ENCODE measurements at places on chromosomes 6 and 20. TPM values are rescaled to one million over a fixed set of nuclear protein-coding genes. Genes with fewer than 3 reads are reported as not detected.
A peak's percentile ranks its signal among the peaks of the same experiment; 100 is the strongest.

LTB gene
- not detected for total RNA-seq

CDH22 gene
- 1.3 TPM for total RNA-seq

DNA sequence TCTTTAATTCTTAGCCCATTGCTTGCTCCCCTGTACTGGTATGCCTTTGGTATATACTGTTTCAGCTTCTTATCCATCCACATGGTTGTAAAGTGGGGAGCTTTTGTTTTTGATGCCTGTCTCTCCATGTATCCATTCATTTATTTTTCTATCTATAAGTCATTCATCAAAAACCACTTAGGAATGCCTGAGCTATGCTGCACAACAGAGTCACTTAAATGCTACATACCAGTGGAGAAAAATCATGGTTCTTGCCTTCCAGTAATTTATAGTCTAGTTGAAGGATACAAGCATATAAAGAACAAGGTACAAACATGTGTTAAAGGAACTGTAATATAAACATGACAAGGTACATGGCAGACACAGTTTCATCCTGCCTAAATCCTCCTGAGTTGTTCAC, 347.3 kb downstream of the NRN1 start:
- DNase-seq: no peak

SLC22A23 gene
- total RNA-seq: 72.7 TPM

- DNase-seq: no peak
These were observed 3.7 kb downstream of the PIM1 start for GRCh38 chr6:37173493-37174195.

DNA sequence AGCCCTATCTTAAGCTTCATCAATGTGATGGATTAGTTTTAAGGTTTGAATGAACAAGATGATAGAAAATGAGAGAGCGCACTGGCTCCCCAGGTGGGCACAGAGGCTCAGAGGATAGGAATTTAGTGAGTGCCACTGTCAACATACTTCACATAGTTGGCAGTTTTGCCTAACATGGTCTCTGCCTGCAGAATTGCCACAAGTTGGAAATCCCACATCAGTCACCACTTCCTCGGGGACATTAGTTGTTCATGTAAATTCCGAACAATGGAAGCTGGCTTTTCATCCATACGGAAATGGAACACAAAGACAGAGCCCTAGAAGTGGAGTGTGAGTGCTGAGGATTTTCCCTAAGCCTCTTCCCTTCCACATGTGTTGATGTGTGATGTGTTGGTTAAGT, 123.9 kb upstream of the PHACTR1 start:
- no peak for DNase-seq

PROKR2 gene
- total RNA-seq: not detected

GRCh38 chr20:64106435-64106961, 867 bp downstream of the NPBWR2 start:
- DNase-seq: no peak

APOBEC2 gene
- total RNA-seq: not detected

- DNase-seq: no peak
These were observed 363.8 kb upstream of the SULF2 start for GRCh38 chr20:48148916-48149672.

GRCh38 chr6:156727715-156728385, 49.3 kb upstream of the ARID1B start:
- no peak for DNase-seq

DNA sequence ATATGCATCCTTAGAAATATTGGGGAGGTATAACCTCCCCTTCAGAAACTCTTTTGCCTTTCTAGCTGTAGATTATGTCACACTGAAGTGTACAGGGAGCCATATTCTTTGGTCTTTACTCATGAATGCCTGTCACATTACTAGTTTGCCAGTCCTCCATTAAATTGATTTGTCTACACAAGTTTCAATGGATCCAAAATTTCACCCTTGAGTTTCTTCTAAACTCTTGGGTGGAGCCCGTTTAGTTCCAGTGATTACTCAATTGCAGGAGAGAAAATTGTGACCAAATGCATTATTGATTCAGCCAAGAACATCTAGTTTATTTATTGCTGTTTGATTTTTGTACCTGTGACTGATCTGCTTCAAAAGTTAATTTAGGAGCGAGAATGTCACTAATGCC, 60.4 kb upstream of the TFB1M start:
- no peak for DNase-seq

FAM110A gene
- 7.2 TPM for total RNA-seq

LGSN gene
- not detected for total RNA-seq

DNA sequence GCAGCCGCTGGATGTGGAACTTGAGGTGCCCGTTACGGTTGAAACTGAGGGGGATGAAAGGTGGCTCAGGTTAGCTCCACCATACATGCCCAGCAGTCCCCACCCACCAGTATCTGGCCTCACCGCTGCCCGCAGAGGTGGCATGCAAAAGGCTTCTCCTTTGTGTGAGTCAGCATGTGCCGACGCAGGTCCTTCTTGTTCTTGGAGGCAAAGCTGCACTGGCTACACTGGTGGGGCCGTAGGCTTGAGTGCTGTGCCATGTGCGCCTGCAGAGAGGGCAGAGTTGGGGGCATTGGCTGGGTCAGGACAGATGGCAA, 15.8 kb downstream of the PCIF1 start:
- DNase-seq: no peak

GRCh38 chr6:28264834-28265401, 2.0 kb upstream of the ZSCAN26 start:
- DNase-seq: no peak

FRMD1 gene
- total RNA-seq: 0.05 TPM

HLA-DQB2 gene
- 0.31 TPM for total RNA-seq

TTK gene
- total RNA-seq: 6.6 TPM

DNA sequence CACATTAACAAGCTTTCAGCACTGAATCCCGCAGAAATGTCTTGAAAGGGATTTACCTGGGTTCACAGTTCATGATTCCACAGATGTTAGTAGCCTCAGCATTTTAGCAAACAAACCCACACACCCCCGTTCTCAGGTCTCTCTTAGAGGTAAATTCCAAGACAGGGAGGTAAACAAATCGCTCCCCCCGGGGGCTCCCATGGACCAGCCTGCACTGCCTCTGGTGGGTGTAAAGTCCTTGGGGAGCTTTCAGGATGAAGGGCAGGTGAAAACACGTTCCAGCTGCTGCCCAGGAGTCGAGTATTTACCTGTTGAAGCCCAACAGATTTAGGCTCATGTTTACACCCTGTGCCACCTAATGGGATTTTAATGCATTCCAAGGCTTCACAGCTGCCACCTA, 187.0 kb upstream of the FOXQ1 start:
- no peak for DNase-seq

OXT gene
- total RNA-seq: not detected

CAP2 gene
- total RNA-seq: 4.4 TPM

DNA sequence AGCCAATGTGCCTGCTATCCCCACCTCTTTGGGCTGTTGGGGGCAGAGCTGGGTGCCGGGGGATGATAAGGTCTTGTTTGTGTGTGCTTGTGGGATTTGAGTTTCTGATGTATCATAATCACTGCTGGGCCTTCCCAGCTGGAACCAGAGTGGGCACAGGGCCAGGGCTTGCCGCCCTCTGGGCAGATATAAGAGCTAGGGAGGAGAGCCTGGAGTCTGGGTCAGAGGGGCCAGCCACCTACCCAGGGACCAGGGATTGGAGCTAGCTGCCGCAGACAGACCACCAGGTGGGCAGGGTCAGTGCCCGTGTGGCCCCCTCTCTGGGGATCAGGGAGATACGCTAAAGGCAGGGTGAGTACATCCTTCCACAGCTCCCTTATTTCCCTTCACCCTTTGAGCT, 3.1 kb upstream of the TLDC2 start:
- no peak for DNase-seq

PXMP4 gene
- 6.0 TPM for total RNA-seq

DNA sequence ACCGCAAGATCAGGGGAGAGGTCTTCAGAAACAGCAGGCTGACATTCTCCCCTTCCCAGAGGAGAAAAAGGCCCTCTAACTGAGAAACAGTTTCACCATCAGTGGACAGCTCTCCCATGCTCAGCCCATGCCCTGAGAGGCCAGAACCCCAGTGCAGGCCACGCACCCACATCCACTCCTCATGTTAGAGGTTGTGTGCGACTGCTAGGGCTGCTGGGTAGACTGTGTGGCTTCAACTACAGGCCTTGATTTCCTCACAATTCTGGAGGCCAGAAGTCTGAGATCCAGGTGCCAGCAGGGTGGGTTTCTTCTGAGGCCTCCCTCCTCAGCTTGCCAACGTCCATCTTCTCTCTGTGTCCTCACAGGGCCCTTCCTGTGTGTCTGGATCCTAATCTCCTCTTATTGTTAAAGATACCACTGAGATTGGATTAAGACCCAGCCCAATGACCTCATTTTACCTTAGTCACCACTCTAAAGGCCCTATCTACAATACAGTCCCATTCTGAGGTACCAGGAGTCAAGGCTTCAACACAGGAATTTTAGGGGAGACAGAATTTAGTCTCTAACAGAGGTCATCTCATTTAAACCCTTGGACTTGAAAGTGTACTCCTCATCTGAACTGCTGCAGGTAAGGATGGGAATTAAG, 67.7 kb upstream of the CD93 start:
- DNase-seq: no peak

- DNase-seq: no peak
These were observed 923.7 kb downstream of the TBC1D32 start for GRCh38 chr6:120410586-120410985.

- DNase-seq: no peak
These were observed 8.8 kb downstream of the PKIG start for GRCh38 chr20:44590980-44591778.

DNA sequence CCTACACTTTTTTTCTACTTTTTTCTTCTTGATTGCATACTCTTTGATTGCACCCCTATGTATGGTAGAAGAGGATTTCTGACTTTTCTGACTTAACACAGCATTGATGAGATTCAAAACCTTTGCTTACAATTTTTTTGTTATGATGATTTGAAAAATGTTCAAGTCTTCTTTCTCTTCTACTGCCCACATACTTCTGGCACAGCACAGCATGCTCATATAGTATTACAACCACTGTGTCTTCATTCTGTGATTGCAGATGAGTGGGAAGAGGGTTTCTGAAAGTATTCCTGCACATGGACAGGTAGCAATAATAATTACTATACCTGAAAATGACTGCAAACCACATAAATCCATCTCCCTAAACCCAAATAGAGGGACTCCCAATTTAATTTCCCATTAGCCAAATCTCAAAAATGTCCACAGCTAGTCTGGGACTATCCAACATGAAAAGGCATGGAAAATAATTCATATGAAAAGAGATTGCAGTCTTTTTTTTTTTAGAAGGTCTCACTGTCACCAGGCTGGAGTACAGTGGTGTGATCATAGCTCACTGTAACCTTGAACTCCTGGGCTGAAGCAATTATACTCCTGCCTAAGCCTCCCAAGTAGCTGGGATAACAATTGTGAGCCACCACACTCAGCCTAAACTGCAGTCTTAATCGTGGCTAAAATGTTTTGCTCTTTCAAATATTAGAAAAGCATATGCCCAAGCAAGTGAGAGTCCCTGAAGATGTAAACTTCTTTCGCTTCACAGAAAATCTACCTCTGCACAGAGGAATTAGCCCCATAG, 15.9 kb upstream of the TENT5A start:
- no peak for DNase-seq

SLC4A11 gene
- total RNA-seq: 30.6 TPM

HAO1 gene
- total RNA-seq: not detected

GRCh38 chr20:23679133-23680092, 9.4 kb downstream of the CST4 start:
- no peak for DNase-seq

DNA sequence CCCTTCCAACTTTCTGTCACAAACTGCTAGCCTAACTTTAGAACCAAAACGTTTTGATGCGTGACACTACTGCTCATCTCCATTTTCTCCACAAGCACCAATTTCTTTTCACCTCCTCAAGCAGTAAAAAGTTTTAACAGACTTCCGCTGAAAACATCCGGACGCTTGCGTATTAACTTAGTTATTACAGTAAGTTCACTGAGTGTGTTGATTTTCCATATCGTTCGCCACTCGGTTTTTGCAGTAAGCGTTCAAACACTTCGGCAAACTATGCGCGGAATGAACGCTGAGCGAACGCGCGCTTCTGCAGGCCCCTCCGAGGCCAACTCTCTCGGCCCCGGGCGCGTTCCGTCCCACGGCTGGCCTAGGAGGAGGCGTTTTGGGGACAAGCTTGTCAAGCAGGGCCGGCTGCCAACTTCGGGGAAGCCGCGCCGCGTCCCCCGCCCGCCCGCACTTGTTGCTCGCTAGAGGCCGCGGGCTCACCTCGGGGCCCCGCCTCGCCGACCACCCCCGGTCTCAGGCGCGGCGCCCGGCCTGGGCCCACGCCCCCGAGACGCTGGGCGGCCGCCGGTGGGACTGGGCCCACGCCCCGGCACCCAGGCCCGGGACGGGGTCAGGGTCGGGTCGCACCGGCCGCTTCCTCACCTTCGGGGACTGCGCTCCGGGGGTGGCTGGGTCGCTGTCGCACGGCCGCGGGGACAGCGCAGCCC, 945 bp downstream of the PHF10 start:
- DNase-seq: peak; percentile 50

PGC gene
- total RNA-seq: not detected

- no peak for DNase-seq
These were observed 318.0 kb downstream of the RFPL4B start for GRCh38 chr6:112665114-112665513.

ECT2L gene
- total RNA-seq: not detected

CCN6 gene
- not detected for total RNA-seq

DNA sequence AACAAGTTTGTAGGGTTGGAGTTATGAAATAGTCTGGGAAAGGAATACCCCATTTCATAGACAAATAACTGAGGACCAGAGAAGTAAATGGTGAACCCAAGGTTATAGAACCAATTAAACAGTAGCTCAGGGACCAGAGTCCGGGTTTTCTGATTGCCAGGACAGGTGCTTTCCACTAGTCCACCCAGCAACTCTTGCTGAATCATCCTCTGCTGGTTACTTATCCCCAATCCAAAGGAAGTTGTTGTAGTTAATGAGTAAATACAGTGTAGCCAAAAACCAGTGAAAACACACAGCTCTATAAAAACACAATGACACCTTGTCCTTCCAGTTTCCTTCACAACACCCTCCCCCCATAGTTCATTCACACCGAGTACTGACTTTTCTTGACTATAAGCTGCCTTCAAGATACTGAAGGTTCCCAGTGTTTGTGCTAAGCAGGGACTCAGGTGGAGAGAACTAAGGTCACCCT, 766 bp upstream of the TINAG start:
- DNase-seq: no peak

GRCh38 chr20:19851861-19852260, 93.8 kb downstream of the RIN2 start:
- no peak for DNase-seq

DNA sequence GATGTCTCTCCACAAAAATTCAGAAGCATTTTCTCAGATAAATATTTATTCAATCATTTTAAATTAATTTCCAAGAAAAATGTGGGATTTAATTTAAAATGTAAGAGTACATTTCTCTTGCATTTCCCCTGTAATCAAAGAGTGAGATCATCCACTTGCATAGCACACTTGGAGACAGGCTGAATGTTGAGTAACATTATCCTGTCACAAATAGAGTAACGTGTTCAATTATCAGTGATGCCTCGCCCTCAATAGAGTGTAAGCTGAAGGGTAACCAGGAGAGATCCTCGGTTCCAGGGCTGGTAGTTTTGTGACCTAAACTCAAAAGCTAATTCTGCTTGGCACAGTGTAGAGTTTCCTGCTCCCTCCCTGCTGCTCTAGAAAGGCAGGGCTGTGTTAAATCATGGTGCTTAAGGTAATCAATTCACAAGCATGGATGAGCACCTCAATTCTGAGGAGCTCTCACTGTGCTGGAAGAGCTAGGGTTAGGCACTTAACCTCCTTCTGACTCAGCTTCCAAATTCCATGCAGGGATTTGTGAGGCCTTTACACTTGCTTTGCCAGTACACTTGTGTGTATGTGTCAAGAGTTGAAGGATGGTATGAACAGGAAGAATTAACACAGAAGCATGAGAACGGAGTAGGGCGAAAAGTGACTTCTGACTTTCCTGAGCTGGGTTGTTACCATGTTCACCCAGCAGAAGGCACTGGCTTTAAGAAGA, 56.6 kb downstream of the MMUT start:
- DNase-seq: no peak

Measured in endothelial cell (in vitro differentiated cells).